ENCODE measurements at places on chromosomes 5 and 9.

DNA sequence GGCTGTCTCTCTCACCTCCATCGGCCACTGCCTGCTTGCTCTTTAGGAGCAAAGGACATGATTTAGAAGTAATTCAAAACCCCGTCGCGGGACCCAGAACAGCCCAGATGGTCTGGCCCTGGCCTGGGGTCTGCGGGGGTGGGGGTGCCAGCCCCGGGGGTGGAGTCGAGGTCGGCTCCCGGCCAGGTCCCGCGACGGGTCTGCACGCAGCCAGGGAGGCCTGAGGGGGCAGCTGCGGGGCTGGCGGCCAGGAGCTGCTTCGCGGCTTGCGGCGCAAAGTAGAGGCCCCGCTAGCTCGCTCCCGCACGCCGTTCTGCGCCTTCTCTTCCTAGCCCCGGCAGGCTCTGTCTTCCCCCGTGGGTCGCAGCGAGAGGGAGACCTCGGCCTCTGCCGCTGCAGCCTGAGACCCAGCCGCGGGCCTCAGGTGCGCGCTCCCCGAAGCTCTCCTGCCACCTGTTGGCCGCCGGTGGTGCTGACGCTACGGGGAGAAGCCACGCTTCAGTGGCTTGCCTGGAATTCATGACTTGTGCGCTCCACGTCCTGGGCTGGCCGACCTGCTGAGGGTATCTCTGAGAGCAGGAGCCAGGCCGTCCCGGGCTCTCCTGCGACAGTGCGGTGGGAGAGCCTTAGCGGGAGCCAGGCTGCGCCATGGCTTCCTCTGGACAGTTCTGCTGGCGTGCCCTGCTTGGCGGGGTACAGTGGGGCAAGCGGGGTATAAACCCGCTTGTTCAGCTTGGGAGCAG is 157.2 kb upstream of the PITX1 start:
- peak; percentile 41 for DNase-seq

DNA sequence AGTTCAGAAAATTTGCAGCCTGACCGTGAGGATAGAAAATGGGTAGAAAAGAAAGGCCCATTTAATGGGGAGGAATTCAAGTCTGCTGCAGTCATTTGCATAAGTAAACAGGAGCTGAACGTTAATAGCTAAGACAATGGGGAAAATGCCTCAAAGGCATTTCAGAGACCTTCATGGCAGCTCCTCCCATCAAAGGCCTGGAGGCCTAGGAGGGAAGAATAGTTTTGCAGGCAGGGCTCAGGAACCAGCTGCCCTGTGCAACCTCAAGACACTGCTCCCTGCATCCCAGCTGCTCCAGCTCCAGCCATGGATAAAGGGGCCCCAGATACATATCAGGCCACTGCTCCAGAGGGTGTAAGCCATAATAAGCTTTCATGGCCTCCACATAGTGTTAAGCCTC is 32.2 kb upstream of the CDH18 start:
- no peak for DNase-seq

DNA sequence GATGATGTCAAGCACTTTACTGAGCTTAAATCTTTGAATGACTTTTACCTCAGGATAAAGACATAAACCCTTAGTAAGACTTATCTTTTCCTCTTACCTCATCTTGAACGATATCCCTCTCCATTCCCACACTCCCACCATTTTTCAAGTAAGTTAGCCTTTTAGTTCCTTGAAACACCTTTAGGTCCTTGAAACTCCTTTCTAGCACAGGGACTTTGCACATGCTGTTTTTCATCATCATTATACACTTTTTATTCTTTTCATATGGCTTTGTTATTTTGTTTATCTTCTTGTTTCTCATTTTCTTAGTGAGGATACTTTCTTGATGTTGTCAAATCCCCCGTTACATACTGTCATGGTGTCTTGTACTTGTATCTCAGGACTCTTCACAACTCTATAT is 24.8 kb downstream of the YTHDC2 start:
- no peak for DNase-seq

GRCh38 chr5:58188262-58188651 is 271.6 kb downstream of the PLK2 start:
- DNase-seq = no peak

GRCh38 chr5:154342211-154342610 is 103.6 kb upstream of the SAP30L start:
- DNase-seq = no peak

GRCh38 chr5:6424110-6424659 is 24.5 kb upstream of the UBE2QL1 start:
- no peak for DNase-seq

Measured in stimulated activated CD8-positive, alpha-beta memory T cell treated with anti-CD3 and anti-CD28 coated beads, Interleukin-4, amount 100 ng/mL, for 1 hour (primary cell).